ENCODE measurements at places on chromosomes 7 and 10.

- DNase-seq: no peak
Observed at GRCh38 chr10:100531761-100532160, 2.1 kb upstream of the NDUFB8 start.

DNA sequence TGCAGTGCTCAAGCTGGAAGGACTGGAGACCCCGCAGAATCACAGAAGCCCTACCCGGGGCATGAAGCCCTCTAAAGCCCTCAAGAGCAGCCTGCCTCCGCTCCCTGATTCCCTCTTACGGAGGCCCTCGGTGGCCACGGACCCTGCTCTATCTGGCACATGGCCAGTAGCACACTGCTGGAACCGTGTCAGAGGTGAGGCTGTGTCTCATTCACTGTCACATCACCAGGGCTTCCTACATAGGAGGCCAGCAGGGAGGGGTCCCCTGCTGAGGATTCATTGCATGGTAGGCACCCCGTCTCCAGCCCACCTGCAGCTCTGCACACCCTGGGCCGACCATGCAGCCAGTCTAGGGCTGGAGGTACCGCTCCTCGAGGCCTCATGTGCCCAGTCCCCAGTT, 259.2 kb downstream of the TNS3 start:
- DNase-seq: no peak

DNA sequence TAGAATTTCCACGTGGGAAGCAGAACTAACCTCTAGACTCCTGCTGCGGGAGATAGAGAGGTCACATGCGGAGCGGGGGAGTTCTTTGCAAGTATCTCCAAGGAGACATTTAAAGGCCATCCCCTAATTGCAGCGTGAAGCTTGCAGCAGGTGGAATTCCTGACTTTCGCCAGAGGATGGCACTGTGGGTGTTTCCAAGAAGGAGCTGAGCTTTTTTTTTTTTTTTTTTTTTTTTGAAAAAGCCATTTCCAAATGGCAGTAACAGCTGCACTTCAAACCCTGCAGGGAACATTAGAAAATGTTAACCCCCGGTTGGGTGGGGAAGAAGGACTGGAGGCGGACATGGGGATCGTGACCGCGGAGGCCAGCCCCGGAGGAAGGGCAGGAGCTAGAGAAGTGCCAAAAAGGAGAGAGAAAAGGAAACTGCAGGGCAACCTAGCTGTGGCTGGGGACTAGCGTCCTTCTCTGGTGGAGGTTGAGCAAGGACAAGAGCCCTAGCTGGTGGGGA, 487.7 kb downstream of the TYW1 start:
- DNase-seq: no peak

DNA sequence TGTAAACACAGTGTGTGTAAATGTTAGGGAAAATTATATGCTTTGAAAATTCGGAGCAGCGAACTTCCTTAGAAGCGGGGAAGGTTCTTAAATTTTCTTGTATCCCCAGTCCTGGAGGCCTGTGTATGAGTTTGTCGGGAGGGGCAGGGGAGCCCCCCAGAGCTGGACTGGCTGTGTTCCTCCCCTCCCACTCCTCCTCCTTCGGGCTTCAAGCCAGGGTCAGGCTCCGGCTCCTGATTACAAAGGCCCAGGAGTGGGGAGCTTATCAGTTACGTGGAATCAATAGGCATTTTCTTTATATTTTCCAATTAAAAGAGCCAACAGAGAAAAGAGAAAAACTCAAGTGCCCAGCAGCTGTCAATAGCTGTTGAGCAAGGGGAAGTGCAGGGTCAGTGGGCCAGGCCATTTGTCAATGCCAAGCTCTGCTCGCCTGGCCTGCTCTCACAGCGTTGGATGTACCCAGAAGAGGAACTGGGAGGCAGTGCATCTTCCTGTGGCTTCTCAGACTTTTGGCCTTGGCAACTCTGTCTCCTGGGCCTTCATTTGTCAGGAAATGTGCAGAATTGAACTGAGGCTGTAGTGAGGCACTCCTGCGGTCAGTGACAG, 156.9 kb upstream of the PCBD1 start:
- DNase-seq: no peak

DNA sequence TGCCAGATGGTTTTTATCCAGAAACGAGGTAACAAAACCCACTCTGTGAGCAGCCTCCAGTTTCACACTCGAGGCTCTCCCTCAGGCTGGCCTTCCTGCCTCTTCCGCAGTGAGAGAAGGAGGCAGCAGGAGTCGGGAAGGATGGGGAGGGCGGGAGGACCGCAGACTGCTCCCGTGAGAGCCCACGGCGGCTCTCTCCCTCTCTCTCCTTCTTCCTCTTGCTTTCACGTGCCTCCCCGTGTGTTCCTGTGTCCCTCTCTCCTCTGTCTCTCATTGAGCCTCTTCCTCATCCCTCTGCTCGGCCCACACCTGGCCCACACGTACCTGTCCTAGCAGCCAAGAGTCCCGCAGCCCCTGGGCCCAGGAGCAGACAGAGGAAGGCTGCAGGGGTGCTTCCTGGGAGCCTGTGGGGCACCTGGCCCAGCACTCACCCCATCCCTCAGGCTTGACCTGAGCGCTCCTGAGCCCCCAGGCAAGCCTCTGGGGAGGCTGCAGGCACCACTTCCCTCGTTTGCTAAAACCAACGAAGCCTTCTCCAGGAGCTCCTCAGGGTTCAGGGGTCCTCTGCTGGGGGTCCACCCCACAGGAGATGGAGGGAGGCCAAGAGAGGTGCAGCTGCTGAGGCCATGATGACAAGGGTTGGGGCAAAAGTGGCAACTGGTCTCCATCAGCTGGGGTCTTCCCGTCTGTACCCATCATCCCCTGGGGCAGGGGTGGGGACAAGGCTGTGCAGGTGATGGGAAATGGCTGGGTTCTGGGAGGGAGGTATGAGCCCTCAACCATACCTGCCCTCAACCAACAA, 13.6 kb downstream of the SPOCK2 start:
- no peak for DNase-seq

DNA sequence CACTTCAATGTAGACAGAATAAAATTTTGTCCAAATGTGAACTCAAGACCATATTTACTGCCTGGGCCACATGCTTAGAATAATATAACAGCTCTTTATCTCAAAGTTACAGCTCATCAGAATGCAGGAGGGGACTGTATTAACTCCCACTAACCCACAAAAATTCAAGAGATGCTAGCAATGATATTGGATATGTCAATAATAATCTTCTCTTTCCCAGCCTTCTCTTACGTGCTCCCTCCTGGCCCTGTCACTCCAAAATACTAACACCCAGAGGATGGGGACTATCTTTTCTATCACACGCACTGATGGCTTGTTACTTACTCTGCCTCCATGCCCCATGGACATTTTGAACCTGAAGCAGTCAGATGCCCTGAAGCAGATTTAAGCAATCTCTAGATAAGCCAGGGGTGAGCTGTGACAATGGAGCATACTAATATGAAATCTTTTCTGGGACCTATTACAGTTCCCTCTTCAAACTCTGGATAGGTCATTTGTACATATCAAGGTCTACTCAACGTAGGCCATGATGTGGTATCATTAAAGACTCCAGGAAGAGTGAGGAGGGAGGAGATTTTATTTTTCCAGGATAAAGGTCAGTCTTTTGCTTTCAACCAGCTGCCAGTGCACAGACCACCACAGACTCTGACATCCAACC, 803.0 kb downstream of the GRM8 start:
- DNase-seq: no peak

- no peak for DNase-seq
Observed at GRCh38 chr10:106454233-106454632, 710.3 kb downstream of the SORCS1 start.

DNA sequence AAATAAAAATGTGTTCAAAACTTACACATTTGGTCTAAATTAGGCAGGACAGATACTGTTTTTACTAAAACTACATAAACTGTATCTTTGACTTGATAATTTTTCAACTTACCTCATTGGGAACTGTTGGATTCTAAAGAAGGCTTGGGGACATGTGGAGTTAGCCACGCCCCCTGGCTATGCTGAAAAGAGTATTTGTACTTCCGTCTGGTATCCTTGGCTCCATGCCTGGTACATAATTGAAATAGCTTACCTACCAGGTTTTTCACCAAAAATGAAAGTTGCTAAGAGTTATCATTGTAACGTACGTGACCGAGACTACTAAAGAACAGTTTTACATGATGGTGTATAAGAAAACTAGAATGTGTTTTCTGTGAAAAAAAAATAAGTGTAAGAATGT, 604.8 kb upstream of the IGFBP3 start:
- DNase-seq: no peak

DNA sequence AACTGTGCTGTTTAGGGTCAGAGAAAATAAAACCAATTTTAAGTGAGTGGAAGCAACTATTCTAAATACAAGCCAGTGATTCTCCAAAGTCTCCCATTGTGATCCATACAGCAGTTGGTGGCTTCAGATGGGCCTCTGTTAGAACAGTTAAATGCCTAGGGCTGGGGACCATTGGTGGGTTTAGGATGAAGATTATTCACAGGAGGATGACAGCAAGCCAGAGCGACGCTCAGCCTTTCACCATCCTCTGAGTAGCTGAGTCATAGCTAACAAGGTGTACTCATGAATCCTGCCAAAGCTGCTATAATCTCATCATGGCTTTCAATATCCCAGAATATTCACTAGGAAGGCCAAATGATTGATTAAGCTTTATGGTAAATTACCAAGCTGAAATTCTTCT, 39.6 kb downstream of the STARD3NL start:
- DNase-seq: no peak

GRCh38 chr7:158390460-158390859, 197.2 kb downstream of the PTPRN2 start:
- no peak for DNase-seq

GRCh38 chr7:794671-795329, 37.5 kb upstream of the SUN1 start:
- DNase-seq: no peak

GRCh38 chr10:132628966-132629900, 91.6 kb downstream of the INPP5A start:
- DNase-seq: no peak

DNA sequence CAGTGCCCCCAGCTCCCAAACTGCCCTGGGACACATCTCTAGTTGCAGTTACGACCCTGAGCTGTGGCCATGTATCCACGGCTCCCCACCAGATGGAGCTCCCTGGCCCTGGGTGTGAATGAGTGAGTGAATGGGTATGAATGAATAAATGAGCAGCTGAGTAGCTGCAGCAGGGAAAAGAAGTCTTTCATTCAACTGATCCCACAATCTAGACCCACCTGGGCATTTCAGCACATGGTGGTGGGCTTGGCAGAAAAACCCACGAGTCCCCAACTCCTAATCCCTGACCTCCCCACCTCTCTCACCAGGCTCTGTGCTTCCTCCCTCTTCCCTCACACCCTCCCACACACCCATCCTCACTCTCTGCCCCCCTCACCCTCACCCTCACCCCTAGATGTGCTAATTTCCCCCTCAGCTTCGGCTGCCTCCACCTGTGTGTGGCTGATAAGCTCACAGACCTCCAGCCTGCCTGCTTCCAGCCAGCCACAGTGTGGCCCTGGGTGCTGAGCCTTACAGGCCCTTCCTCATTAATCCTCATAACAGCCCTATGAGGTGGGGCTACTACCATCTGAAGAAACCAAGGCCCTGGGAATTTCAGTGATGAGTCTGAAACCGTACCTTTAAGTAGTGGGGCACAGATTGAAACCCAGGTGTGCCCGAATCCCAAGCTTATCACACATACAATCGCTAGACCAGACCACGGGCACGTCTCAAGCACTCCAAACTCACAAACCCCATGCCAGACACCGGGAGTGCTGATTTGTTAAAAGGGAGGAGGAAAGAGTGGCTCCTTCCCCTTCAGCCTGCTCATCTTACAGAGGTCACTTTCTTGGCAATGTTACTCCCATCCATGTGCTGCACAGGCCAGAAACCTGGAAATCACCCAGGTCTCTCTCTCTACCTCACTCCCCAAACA, 2.2 kb upstream of the ATP6V1F start:
- DNase-seq: no peak

- no peak for DNase-seq
Observed at GRCh38 chr10:111079241-111079760, 2.5 kb downstream of the ADRA2A start.

DNA sequence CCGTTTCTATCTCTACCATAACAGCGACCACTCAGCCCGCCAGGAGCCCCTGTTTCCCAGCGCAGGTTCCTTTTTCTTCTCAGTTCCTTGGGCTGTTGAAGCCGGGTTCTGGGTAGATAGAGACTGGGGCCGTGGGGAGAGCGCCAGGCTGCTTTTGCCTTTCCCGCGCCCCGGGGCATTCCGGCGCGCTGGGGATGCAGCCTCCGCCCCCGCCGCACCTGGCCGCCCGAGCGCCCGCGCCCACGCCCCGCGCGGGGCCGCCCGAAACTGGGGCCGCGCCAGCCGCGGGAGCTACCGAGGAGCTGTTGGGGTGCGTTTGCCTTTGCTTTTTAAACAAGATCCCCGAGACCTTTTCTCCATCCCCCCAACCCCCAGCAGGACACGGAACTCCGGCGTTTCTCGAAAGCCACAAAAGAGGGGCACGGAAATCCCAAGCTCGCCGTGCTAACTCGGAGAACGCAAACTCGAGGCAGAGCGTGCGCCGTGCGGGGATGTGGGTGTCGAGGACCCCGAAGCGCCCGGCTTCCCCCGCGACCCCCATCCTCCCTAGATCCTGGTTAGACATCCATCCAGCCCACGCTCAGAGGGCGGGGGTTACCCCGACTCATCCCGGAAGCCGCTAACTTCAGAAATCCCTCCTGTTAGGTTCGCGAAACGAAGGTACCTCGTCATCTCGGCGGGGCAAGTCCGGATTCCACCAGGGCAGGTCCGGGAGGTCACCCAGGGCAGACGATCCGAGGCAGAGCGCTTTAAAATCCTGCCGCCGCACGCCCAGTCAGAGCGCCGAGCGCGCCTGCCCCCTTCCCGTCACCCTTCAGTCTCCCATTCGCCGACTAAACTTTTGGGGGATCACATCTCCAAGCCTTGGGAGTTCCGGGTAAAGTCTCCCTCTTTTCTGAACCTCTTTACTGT, 1.0 kb downstream of the GRM8 start:
- no peak for DNase-seq

DNA sequence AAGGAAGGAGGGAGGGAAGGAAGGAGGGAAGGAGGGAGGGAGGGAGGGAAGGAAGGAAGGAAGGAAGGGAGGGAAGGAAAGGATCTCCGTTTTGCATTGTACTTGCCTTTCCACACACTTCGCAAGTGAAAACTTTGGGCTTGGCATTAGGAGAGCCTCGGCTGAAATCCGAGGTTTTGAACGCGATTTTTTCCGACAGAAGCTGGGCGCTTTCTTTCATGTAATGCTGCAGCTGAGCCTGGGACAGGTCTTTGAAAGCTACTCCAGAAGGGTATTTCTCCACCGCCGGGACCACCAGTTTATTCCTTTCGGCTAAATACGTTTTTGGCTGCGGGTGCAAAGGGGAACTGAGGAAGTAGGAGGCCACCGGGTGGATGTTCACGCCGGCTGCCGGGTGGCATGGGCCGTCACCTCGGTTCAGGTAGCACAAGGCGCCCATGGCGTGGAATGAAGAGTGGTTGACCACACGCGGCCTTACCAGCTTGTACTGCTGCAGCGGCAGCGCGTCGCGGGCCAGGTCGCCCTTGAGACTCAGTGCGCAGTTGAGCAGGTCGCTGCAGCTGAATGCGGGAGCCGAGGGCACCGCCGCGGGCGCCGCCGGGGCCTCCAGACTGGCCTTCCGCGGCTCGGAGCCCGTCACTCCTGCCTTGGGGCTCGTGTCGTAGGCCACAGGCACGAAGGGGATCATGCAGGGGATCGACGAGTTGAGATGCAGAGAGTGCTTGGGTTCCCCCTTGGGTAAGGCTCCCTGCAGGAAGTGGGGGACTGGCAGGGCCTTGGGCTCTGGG, 825 bp downstream of the FEZF1 start:
- DNase-seq: no peak

- no peak for DNase-seq
Observed at GRCh38 chr7:3942816-3943745, 642.0 kb downstream of the SDK1 start.

Measured in left renal cortex interstitium (tissue), 4 donors.